ENCODE measurements at places on chromosomes 3 and 15. TPM values are rescaled to one million over a fixed set of nuclear protein-coding genes. Genes with fewer than 3 reads are reported as not detected.

The ACAN gene
- 1.3 TPM for total RNA-seq

The ERC2 gene
- 0.06 TPM for total RNA-seq

- no peak for DNase-seq
These were observed 51.8 kb upstream of the SSR3 start for GRCh38 chr3:156606729-156607128.

DNA sequence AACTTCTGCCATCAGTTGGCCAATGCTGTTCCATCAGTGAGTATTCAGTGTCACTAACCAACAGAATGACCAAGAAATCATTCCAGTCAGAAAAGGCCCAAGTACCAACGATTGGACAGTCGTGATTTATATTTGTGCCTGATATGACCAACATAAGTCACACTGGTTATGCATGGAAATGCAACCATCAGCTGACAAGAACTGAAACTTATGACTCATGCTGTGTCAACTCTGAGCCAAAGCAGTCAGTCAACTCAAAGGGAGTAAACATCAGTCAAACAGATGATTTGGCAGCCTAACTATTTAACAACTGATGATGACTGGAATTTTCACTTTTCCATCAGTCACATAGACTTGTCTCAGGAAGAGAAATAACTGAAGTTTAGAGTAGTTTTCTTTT lies 142.4 kb downstream of the ANXA2 start:
- no peak for DNase-seq

DNA sequence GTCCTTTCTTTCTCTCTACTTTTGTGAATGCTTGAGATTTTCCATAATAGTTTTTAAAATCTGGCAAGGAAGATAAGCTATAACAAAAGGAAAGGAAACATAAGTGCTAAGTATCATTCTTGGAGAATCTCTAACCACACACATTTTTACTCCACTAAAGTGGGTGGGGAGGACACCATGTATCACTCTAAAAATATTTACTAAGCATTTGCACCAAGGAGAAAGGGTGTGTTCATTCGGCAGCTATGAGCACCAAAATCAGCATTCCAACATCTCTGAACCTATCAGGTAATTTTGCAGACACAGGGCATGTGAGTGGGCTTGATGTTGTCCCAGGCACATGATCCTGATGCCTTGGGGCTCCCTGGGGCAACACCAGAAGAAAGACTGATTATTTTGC lies 5.5 kb downstream of the B4GALT4 start:
- no peak for DNase-seq

- DNase-seq = peak; percentile 89
These were observed at the start of the genes GORASP1 and TTC21A for GRCh38 chr3:39107388-39108199. TSS of gene GORASP1 (minus strand) at chr3:39107627. CDS start at chr3:39107541, 86 bp downstream. TSS of gene TTC21A (plus strand) at chr3:39107680. CDS start at chr3:39107838, 158 bp downstream.

- DNase-seq = peak; percentile 13
These were observed 207.9 kb upstream of the SATB1 start for GRCh38 chr3:18633002-18633401.

- DNase-seq = no peak
These were observed 29.7 kb upstream of the TOPBP1 start for GRCh38 chr3:133691273-133692107.

DNA sequence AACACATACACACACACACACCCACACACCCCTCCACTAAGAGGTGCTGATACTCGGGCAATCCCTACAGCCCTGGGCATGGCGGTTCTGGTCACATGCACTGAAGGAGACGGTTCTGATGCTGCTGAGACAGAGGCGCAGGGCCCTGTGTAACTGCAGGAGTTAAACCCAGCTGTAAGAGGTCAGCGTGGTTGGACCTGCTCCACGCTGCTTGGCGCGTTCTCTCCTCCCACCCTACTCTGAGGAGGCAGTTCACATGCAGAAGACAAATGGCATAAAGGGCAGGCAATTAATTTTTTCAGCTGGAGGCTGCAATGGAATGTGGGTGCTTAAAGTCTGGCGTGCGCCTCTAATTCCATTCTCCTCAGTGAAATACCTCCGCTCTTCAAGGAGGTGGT lies 35.2 kb downstream of the GRK7 start:
- DNase-seq = peak; percentile 40

- DNase-seq = peak; percentile 9
These were observed 407.3 kb upstream of the PPP2R3A start for GRCh38 chr3:135558150-135558783.

GRCh38 chr15:40789119-40789518 lies 17.8 kb upstream of the ZFYVE19 start:
- peak; percentile 24 for DNase-seq

GRCh38 chr15:49758856-49759255 lies 138.0 kb downstream of the DTWD1 start:
- no peak for DNase-seq
